ENCODE measurements at places on chromosomes 4 and X.
A peak's percentile ranks its signal among the peaks of the same experiment; 100 is the strongest.

DNA sequence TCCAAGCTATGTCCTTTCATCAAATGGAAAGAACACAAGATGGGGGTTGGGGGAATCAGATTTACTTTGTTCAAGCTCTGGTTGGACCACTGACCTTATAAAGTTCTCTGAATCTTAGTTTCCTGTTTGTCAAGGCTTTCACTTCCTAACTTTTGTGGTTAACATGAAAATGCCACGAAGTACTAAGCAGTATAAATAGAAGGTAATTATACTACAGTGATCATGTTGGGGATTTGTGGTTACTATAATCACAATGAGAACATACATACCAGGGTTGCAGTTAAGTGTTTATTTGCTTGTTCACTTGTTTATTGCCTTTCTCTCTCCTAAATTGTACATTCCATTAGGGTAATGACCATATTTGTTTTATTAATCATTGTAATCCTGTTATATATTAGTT lies 53.2 kb downstream of the SPRY1 start:
- no peak for DNase-seq

- DNase-seq: no peak
These were observed 321.1 kb downstream of the NKX6-1 start for GRCh38 chr4:84177831-84178542.

- DNase-seq: no peak
These were observed 87.9 kb downstream of the ANKRD17 start for GRCh38 chr4:73170518-73171198.

- DNase-seq: no peak
These were observed 29.9 kb upstream of the STIM2 start for GRCh38 chr4:26830701-26831100.

GRCh38 chr4:21726255-21726815 lies 222.2 kb downstream of the KCNIP4 start:
- DNase-seq: no peak

- DNase-seq: no peak
These were observed 401.9 kb upstream of the NDST4 start for GRCh38 chr4:115515366-115515765.

DNA sequence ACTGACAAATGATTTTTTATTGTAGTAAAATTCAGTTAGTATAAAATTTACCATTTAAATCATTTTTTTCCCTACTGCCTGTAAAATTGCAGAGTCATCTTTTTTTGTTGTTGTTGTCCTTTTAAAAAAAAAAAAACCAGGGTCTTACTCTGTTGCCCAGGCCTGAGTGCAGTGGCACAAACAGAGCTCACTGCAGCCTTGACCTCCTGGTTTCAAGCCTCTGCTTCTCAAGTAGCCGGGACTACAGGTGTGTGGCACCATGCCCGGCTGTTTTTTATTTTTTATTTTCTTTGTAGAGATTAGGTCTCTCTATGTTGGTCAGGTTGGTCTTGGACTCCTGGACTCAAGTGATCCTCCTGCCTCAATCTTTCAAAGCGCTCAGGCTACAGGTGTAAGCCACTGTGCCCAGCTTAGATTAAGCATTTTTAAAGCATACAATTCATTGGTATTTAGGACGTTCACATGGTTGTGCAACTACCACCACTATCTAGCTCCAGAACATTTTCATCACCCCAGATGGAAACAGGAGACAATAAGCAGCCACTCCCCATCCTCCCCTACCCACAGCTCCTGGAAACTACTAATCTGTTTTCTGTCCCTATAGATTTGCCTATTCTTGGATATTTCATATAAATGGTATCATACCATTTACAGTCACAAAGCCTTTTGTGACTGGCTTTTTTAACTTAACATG lies 59.7 kb upstream of the PGRMC2 start:
- DNase-seq: no peak

- no peak for DNase-seq
These were observed 48.0 kb downstream of the RAPGEF2 start for GRCh38 chr4:159150821-159151390.

GRCh38 chr4:150949943-150950342 lies 65.1 kb downstream of the LRBA start:
- no peak for DNase-seq

DNA sequence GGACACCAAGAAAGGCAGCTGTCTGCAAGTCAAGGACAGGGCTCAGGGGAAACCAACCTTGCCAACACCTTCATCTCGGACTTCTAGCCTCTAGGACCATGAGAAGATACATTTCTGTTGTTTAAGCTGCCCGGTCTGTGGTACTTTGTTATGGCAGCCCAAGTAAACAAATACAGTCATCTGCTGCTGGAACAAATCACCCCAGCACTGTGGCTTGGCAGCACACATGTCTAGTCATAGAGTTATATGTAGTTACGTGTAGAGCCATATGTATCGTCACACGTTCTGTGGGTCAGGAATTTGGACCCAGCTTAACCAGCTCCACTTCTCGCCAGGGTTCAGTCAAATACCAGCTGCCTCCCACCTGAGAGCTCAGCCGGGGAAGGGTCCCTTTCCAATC lies 2.5 kb downstream of the HTT-AS start:
- DNase-seq: no peak

GRCh38 chr4:167428156-167428555 lies 193.9 kb upstream of the SPOCK3 start:
- DNase-seq: no peak

GRCh38 chr4:80142394-80143306 lies 54.7 kb upstream of the PRDM8 start:
- no peak for DNase-seq

- DNase-seq: no peak
These were observed 113.0 kb downstream of the UCHL1 start for GRCh38 chr4:41369680-41370079.

GRCh38 chr4:40489961-40490360 lies 139.7 kb downstream of the RBM47 start:
- no peak for DNase-seq

- DNase-seq: no peak
These were observed 9.9 kb downstream of the CTSO start for GRCh38 chr4:155943605-155944291.

DNA sequence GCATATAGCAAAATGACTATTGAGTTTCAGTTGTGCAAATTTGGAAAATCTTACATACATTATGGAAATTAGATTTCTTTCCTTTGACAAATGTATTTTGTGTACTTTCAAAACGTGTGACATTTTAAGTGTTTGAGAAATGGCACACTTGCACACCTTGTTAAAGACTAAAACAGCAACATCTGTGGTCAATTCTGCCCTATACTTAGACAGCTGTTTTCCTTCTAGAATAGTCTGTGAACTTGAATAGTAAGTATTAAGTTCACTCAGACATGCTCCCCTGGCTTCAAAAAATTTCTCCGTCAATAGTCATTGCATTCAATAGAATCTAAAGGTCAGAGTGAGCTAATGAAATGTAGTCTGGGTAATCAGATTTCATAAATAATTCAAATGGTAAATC lies 21.7 kb upstream of the TBC1D9 start:
- DNase-seq: no peak

DNA sequence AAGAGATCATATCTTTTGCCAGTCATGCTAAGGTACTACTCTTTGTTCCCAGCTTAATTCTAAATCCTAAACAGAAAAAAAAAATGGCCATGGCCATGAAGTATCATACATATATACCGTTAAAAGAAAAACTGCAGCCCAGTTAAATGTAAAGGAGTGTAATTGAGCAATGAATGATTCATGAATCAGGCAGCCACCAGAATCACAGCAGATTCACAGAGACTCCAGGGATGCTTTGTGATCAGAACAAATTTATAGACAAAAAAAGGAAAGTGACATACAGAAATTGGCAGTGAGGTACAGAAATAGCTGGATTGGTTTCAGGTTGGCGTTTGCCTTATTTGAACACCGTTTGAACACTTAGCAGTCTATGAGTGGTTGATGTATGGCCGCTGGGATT lies 42.1 kb upstream of the PDGFC start:
- no peak for DNase-seq

GRCh38 chr4:80243274-80244018 lies 23.0 kb upstream of the FGF5 start:
- DNase-seq: no peak

GRCh38 chr4:168877511-168878491 lies 132.3 kb downstream of the CBR4 start:
- DNase-seq: peak; percentile 7

DNA sequence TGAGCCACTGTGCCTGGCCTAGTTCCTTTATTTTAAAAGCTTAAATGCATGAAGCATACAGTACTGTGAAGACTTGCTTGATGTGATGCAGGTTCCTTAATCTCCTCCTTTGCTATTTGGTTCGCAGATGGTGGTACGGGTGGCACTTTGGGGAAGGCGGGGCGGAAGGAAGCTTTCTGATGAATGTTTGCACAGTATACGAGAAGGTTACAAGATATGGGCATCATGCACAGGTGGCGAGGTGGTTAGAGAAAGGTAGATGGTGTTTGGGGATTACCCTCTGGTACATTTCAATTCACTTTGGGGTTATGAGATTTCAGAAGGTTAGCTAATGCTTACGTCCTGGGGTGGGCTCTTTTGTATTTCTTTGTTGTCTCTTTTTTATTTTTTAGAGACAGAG lies 17.2 kb downstream of the RHOH start:
- DNase-seq: no peak

DNA sequence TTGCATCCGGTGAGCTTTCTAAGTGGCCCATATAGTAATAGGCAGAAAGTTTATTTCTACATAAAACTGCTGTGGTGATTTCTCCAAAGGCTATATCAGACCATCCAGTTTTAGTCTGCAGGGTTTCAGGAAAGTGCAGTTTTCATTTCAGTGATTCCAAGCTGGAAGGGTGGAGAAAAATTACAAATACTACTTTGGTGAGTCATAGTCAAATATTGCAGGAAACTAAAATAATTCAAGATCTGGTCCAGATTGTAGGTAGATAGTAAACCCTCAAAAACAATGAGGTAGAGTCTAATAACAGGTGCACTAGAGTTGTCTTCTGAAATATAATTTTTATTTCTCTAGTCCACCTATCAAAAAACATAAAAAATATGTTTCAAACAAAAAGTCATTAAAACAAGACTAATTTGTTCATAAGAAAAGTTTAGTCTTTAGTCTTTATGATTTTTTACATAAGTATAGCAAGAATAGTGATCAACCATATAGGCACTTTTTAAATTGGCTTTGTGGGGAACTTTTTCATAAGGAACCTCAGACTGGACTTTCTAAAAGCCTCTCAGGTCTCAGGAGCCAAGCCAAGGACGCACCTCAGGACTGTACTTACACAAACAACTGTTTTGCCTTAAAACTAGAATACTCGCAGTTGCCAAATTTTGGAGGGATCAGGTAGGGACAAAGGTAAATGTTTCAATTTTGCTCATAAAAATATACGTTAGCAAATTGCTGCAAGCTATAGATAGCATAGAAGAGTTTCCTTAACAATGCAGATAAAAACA lies 101.8 kb upstream of the TLR3 start:
- DNase-seq: no peak

DNA sequence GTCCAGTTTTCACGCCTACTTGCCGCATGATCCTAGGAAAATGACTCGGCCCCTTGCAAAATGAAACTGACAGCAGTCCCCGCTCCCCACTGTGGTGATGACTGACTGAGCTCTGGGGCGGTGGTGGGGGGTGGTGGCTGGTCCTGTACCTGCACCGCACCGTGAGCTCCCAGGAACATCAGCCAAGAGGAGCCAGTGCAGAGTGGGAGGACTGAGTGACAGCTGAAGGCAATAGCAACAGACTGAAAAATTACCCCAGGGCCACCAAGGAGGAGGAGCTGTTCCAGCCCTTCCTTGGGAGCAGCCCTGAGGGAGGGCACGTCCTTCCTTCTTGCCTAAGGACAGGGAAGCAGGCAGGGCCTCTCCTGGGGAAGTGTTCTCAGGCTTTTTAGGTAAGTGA lies 2.4 kb upstream of the C4orf50 start:
- no peak for DNase-seq

DNA sequence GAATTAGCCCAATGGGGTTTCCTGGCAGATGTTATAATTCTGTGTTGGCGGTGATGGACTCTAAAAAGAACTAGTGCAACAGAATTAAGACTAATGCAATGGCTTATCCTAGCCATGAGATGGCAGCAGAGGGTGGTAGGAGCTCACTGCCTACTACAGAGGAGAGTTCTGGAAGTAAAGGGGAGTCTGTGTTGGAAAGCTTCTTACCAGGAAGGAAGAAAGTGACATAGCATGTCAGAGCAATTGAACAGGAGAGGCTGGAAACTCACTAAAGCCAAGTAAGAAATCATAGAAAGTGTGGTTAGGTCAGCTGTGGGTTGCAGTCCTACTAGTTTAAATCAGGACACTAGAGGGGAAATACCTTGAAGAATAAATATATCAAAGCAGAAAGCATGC lies 6.3 kb upstream of the TRPC5OS start:
- no peak for DNase-seq

DNA sequence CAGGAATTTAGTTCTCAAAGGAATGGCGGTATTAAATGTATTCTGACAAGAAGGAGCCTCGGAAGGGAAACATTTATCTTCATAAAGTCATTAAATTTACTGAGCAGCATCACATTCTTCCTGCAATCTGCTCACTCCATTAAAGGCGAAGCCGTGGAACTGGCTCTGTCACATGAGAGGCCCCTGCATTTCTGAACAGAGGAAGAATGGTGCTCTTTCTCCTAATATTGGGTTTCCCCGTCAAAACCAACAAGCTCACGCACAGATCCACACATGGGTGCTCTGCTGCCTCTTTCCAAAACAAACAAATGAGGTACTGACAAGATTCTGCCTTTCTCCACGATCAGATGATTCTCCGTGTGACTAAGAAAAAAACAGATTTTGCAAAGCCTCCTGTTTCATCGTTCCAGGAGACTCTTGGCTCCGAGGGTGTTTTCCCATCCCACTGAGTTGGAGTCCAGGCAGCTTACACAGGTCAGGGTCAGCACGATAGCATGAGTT lies 191.2 kb downstream of the IDS start:
- no peak for DNase-seq

DNA sequence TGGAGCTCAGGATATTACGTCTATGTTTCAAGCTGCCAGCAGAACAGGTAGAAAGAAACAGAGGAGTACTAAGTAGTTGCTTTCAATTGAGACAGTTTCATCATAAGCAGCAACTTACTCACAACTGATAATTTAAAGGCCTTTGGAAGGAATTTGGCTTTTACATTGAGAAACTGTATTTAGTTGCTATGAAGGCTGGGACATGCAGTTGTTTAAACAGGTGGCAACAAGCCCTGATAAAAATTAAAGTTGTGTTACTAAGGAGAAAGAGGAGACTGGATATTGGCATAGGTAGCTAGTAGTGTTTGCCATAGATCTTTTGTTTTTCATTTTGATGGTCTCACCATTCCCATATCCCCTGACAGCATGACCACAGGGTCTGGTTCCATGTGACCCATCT lies 18.4 kb downstream of the MID1IP1 start:
- no peak for DNase-seq

- DNase-seq: no peak
These were observed 26.3 kb downstream of the PHOX2B start for GRCh38 chr4:41722181-41722580.

DNA sequence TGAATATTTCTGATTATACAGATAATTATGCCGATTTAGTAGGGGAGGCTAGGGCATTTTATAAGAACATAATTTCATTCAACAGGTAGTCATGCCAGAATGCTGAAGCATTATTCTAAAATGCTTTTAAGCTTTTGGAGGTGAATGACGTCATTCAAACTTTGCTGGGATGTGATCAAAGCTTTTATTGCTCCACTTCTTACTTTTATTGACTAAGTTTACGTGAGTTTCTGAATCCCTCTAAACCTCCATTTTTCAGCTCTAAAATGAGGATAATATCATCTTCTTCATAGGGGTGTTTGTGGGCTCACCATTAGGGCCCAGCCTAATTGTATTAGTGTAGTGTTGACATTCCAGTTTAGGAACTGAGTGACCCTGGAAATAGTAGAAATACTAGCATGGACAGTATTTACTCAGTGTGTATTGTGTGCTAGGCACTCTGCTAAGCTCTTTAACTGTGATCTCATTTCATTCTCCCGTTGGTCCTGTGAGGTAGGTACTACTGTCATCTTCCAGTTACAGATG lies 3.0 kb downstream of the WWC2 start:
- DNase-seq: no peak

Data from stimulated activated CD4-positive, alpha-beta T cell treated with anti-CD3 and anti-CD28 coated beads, Interleukin-12 subunit alpha, Interleukin-12 subunit beta, amount 100 ng/mL, for 4 hours (primary cell).